ENCODE measurements at places on chromosomes 13 and 19. TPM values are rescaled to one million over a fixed set of nuclear protein-coding genes. Genes with fewer than 3 reads are reported as not detected.

- no peak for DNase-seq
Observed at GRCh38 chr13:32035716-32036115, 4.1 kb downstream of the FRY start.

GRCh38 chr19:45716359-45717130 lies 14.2 kb downstream of the FBXO46 start:
- no peak for DNase-seq

DNA sequence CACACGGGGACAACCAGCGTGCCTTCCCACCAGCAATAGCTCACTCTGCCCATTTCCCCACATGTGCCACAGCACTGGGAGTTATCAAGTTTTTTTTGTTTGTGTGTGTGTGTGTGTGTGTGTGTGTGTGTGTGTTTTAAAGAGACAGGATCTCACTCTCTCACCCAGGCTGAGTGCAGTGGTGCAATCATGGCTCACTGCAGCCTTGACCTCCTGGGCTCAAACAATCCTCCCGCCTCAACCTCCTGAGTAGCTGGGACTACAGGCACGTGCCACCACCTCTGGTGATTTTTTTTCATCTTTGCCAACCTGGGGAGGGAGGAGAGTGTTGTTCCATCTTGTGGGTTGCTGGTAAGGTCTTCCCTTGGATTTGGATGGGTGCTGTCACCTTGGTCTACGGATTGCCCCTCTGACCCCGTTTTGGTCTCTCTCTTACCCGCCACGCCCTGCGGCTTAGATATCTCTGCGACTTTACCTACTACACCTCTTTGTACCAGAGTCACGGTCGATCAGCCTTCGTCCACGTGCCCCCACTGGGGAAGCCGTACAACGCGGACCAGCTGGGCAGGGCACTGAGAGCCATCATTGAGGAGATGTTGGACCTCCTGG lies 22.6 kb downstream of the PGPEP1 start:
- DNase-seq = no peak

- DNase-seq = peak; percentile 68
Observed at GRCh38 chr19:46081928-46082727, 41.3 kb upstream of the IGFL4 start.

GRCh38 chr13:112127564-112128330 lies 60.8 kb downstream of the SOX1 start:
- no peak for DNase-seq

DNA sequence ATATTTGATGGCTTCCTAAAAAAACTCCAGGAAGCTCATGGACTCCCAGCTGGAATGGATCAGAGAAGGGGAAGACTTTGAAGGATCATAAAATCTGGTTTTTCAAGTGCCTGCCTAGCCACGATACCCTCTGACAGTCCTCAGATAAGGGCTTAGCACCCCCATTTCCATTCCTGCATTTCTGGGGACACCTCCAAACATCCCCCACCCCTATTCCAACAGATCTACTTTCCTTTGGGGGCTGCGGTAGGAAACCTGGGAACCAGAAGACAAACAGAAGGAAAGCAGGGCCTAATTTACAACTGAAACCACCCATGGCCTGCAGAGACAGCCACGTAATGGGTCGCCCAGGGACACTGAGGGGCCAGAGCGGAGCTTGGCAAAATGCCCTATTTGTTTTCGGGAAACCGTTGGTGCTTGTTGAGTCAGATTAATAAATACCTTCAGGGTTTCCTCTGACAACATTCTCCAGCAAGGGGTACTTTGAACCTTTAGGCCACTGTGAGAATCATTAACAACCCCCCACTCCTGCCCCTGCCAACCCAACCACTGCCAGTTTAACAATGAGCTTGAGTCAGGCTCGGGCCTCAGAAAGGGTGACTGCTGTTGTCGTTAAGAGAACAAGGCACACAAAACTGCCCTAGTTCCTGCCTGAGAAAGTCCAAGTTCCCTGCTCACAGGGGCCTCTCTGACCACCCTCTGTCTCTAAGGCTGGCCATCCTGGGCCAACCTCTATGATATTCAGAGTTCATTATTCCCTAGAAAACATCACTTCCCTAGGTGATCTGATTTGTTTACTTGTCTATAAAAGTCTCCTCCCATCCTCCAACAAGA lies 23.5 kb downstream of the RHPN2 start:
- peak; percentile 89 for DNase-seq

- no peak for DNase-seq
Observed at GRCh38 chr13:26509491-26509890, 48.0 kb upstream of the WASF3 start.

DNA sequence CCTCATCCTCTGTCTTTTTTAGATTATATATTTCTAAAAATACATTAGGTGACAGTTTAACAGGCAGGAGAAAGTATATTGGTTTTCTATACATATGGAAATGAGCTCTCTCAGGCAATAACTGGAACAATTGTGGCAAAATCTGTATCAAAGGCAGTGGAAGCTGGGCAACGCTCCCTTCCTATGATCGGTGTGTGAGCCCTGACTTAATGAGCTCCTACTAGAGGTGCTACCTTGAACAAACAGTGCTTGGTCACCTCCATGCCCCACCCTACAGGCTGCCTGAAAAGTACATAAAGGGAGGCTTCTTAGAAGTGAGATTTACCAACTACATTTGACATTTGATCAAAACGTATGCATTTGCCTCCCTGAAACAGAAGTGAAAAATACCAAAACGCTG lies 185.3 kb downstream of the EFNB2 start:
- DNase-seq = no peak

DNA sequence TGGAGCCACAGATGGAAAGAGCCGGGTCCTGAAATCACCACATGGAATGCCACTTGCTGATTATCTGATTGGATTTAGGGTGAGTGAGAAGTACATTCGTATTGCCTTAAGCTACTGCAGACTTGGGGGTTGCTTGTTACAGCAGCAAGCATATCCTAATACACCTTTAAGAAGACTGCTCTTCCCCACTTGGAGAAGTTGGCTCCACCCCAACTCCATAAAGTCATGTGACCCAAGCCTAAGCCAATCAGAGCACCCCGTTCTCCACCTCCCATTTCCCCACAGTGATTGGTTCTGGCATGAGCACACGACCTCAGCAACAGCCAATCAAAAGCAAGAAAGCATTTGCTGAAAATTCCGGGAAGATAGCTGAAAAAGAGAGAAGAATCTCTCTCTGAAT lies 23.1 kb downstream of the CACNA1A start:
- DNase-seq = no peak

GRCh38 chr13:30618186-30618929 lies 638 bp downstream of the USPL1 start:
- no peak for DNase-seq

- DNase-seq = no peak
Observed at GRCh38 chr13:33884531-33885220, 66.7 kb downstream of the RFC3 start.

DNA sequence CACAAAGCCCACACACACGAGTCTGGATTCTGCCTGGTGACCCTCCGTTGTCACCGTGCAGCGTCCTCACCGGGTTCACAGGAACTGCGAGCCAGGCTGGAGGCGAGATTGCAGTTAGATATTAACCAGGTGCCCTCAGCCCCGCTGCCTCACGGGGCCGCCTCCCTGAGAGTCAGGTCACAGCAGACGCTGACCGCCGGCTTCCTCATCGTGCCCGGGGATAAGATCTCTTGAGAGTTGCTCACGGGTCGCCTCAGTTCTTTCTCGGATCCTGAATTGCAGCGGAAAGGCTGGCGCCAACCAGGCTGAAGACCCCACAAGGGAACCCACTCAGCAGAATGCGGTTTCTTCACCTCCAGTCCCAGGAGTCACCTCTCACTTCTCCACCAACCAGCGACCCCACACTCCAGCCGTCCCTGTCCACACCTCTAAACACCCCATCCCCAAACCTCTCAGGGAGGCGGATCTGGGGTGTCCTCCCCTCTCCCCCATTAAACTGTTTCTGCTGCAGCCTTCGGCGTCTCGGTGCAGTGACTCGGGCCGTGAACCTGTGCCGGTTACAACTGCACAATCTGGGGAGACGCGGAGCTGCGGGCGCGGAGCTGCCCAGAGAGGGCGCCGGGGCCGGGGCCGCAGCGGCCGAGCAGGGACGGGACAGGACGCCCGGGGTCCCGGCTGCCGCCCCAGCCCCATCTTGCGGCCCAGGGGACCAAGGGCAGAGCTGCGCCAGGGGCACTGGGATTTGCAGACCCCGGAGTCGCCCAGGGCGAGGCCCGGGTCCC lies 591 bp downstream of the ZNF823 start:
- DNase-seq = no peak

- DNase-seq = peak; percentile 31
Observed at GRCh38 chr13:91369441-91369831, 21.9 kb downstream of the MIR17HG start.

- DNase-seq = peak; percentile 96
Observed at GRCh38 chr19:55503502-55504251, 15.4 kb downstream of the SSC5D start.

GRCh38 chr13:41780715-41781706 lies 179.9 kb downstream of the VWA8 start:
- DNase-seq = no peak

DNA sequence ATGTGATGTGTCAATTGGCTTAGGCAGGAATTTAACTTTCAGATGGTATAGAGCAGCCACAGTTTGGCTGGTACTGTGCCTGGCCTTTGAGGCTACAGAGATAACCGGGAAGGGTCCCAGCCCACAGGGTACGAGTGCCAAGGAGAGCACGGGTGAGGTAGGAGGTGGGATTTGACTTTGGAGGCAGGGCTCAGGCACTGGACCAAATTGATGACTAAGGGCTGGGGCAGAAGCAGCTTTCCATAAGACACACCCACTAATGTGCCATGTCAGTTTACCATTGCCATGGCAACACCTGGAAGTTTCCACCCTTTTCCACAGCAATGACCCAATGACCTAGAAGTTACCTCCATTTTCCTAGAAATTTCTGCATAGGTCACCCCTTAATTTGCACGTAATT lies 466.2 kb downstream of the TSHZ3 start:
- no peak for DNase-seq

DNA sequence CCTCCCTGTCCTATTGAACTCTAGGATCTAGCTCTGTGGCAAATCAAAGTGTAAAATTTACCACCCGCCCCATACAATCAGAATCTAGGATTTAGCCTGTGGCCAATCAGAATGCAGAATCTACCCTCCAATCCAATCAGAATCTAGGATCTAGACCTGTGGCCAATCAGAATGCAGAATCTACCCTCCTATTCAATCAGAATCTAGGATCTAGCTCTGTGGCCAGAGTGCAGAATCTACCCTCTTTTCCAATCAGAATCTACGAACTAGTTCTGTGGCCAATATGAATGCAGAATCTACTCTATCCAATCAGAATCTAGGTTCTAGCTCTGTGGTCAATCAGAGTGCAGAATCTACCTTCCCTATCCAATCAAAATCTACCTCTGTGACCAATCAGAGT lies 25.8 kb downstream of the PRKD2 start:
- DNase-seq = no peak

- no peak for DNase-seq
Observed at GRCh38 chr19:39236527-39236926, 8.3 kb downstream of the IFNL3 start.

DNA sequence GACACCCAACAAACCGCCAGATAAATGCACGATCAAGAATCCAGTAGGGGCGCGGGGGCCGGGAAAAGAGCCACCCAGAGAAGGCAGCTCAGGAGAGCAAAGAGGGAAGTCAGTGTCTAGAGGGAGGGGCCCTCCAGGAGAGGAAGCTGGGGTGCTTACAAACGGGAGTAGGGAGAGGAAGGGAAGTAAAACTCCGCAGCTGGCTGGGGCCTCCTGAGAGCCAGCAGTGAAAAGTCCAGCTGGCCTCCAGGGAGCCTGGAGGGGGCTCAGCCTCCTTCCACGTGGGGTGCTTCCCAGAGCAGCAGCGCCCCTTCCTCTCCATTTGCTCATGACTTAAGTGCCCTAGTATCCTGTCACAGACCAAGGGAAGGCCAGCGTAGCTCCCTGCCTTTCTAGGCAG lies 51.8 kb downstream of the TMED1 start:
- no peak for DNase-seq

DNA sequence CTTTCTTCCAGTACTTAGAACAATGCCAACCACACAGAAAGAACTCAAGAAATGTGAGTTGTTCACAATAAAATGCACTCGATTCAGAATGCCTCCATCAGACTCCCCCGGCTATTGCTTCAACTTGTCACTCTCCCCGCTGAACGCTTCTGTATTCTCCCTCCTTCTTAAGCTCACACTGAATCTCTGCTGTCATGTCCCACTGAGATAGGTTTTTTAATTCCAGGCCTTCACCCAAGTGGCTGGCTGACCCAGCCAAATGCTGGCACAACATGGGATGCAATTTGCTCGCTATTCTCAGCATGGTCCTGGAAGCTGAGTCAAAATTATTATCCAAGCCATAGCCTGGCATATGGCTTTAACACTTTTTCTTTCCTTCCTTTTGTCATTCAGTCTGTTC lies 76.8 kb upstream of the SERP2 start:
- DNase-seq = no peak

GRCh38 chr19:11887611-11888531 lies at the start of gene ZNF69:
TSS of gene ZNF69 (plus strand) at chr19:11887782. CDS start at chr19:11887924, 142 bp downstream.
- peak; percentile 43 for DNase-seq

GRCh38 chr13:112328936-112329335 lies 47.2 kb upstream of the SPACA7 start:
- no peak for DNase-seq

DNA sequence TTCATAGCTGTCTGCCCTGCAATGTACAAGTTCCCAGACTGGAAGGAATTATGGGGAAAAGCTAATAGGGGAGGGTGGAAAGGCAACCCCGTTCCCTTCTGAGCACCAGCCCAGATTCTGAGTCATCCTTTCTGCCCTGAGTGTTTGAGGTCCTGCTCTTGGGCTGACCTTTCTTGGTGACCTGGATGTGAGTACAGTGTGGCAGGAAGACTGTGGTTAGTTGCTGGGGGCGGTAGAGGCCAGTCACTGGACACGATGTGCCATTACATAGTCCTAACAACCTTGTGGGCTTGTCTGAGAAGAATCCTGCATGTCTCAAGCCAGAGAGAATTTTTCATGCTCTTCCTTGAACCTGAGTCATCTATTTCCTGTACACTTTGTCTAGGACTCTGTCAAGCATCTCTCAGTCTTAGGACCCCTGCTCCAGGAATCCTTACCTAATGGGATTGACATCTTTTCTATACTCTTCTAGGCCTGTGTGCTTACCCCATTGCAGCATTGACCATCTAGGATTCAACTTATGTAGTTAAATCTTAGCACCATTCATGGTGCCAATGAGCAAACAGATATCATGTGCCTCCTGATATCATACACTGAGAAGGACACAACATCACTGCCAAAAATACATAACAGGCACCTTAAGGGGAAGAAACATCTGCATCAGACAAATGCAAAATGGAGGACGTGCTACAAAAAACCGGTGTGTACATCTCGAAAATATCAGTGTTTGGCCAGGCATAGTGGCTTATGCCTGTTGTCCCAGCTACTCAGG lies 8.1 kb upstream of the ANGPTL4 start:
- peak; percentile 87 for DNase-seq

GRCh38 chr19:47419030-47419783 lies at the start of gene MEIS3:
TSS of gene MEIS3 (minus strand) at chr19:47419527. CDS start at chr19:47419081, 446 bp downstream.
- DNase-seq = no peak

- DNase-seq = peak; percentile 41
Observed at GRCh38 chr19:55778331-55778730, 9.4 kb downstream of the RFPL4AL1 start.

Gene SIGLEC5
- total RNA-seq = not detected

Gene HRC
- total RNA-seq = 0.06 TPM

Gene NRTN
- 0.23 TPM for total RNA-seq

Gene C19orf53
- 385 TPM for total RNA-seq

Gene CCDC61
- total RNA-seq = 1.4 TPM

Gene SOX21
- not detected for total RNA-seq

Gene CCDC9
- total RNA-seq = 3.4 TPM

Gene HPN
- total RNA-seq = not detected

Gene SRRM5
- not detected for total RNA-seq

Gene KLK4
- not detected for total RNA-seq

Gene ZFR2
- not detected for total RNA-seq

Gene SYT5
- 0.62 TPM for total RNA-seq

Data from H4 (cell line).